ENCODE measurements at places on chromosomes 2 and 18. TPM values are rescaled to one million over a fixed set of nuclear protein-coding genes. Genes with fewer than 3 reads are reported as not detected.

ACVR1C gene
- polyA plus RNA-seq = 0.23 TPM

PROM2 gene
- polyA plus RNA-seq = 46.1 TPM

B4GALT6 gene
- polyA plus RNA-seq = 15.5 TPM

PAX3 gene
- polyA plus RNA-seq = 0.13 TPM

DSG2 gene
- 51.5 TPM for polyA plus RNA-seq

DUSP19 gene
- polyA plus RNA-seq = 4.2 TPM

DNA sequence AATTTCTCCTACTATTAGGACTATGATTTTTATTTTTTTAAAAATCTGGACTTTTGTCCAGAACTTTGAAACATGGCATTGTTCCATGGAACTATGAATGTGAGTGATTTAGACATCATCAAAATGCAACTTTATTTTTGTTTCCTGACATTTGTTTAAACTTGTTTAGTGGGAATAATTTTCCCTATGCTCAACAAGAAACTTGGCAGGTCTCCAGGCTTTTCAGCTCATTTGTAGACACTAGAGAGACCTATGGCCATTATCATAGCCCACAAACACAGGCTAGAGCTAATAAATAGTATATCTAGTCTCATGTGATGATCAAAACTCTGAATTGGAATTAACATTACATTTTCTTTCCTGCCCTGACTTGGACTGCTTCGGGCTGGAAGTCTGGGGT is 145.1 kb upstream of the CELF4 start:
- DNase-seq = no peak

- no peak for DNase-seq
Measured at GRCh38 chr2:72008608-72009007, 139.1 kb downstream of the CYP26B1 start.

GRCh38 chr2:138744713-138745112 is 35.5 kb downstream of the NXPH2 start:
- no peak for DNase-seq

DNA sequence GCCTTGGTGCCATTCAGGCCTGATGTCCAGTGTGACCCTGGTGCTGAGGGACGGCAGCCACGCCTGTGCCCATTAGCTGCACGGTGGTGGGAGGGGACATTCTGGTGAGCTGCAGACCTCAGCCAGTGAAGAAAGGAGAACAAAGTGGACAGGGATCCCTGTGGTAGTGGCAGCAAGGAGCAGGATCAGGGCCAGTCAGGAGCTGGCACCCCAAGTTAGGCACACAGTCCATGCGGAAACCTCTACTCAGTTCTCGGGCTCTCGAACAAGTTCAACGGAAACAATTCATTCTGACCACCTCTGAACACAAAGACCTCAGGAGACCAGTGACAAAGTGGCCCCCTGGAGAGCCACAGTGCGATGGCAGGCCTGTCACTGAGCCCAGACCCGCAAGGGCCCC is 30.1 kb downstream of the COA5 start:
- DNase-seq = no peak

DNA sequence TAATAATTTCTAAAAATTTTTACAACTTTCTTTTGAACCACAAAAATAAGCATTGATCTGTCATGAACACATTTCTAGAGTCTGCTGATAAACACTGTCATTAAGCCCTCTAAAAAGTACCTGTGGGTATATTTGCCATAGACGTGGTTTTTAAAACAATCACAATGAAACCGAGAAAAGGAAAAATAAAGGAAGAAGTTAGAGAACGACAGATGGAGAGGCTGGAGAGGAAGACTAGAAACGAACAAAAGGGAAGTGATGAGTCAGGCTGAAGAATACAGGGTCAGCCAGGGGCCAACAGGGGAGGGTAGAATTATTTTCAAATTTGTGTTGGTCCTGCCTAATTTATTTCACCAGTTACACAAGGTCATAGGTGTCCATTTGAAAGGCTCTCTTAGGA is 62.0 kb downstream of the MYL12B start:
- no peak for DNase-seq

GRCh38 chr18:50268022-50268747 is 1.9 kb upstream of the CFAP53 start:
- peak; percentile 53 for DNase-seq

DNA sequence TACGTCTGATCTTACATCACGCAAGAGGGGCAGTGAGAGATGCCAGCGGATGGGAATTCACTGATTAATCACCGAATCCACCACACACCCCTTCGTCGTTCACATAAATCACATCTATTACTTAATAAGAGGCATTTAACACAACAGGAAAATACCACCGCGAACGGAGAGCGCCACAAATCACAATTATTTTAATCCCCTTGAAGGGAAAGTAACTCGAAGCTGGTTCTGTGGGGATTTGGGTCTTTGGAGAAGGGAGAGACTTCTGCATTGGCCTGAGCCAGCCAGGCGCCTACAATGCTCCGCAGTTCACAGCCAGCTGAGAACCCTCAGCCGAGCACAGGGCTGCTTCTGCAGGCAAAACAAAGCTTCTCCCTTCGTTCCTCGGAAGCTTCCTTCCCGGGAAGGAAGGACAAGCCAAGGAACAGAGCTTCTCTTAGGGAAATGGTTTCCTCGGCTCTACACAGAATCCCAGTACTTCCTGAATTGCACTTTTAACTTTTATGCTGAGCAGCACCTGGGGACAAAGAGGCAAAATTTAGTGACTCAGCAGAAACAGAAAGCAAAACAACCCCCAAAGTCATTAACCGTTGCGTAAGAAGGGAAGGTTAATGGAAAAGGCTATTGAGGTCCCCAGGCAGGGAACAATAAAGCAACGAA is at the start of gene LRP1B:
Gene LRP1B (minus strand): TSS at position 7 of the 660 bp plus-strand sequence. CDS start 287 bp downstream, outside the sequence.
- peak; percentile 60 for DNase-seq

DNA sequence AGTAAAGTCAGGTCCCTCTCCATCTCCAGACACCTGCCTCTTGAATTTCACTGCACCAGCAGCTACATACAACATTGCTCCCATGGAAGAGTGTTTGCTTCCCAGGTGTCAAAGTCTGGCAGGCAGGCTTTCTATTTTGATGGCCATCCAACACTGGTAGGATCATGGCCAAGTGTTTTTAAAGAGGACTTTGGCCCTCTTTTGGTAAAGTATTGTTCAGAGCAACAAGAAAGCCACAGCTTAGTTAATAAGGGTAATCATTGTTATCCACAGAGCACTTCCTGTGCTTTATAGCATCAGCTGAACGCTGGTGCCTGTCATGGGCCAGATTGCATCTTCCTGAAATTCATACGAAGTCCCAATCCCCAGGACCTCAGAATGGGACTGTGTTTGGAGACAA is 133.2 kb downstream of the NCK2 start:
- DNase-seq = no peak

GRCh38 chr18:60943297-60943696 is 389.9 kb upstream of the CDH20 start:
- no peak for DNase-seq
